ENCODE measurements at places on chromosomes 7 and 10.
A peak's percentile ranks its signal among the peaks of the same experiment; 100 is the strongest.

GRCh38 chr10:129385600-129385999 lies 81.4 kb upstream of the MGMT start:
- H3K27ac ChIP-seq: no peak overlapping the region
- no peaks in the 10 kb centered on the region for H3K27me3 ChIP-seq
- no peak for DNase-seq
- H3K4me3 ChIP-seq: no peak overlapping the region
- H3K36me3 ChIP-seq: no peaks in the 10 kb centered on the region
- H3K4me1 ChIP-seq: no peaks in the 10 kb centered on the region

DNA sequence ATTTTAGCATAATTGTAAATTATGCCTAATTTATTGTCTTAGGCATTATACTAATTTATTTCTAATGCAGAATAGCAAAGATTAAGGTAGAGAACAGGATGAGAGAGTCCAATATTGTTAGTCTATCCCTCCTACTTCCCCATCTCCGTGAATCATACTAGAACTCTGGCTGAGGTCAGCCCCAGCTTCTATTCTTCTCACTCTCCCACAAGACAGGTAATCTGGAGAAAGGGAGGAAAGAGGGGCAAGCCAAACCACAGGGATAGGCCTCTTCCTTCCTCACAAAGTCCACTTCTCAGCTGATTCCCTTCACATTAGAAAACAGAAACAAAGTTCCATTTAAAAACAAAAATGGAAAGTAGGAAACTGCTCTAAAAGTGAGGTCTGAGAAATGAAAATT lies 117.5 kb upstream of the LAMB4 start:
- no peak for DNase-seq
- H3K4me3 ChIP-seq: no peak overlapping the region
- H3K36me3 ChIP-seq: no peaks in the 10 kb centered on the region
- H3K27me3 ChIP-seq: no peaks in the 10 kb centered on the region

- no peaks in the 10 kb centered on the region for H3K4me1 ChIP-seq
- no peak overlapping the region for H3K4me3 ChIP-seq
Observed at GRCh38 chr10:43471146-43471545, 34.2 kb downstream of the ZNF487 start.

DNA sequence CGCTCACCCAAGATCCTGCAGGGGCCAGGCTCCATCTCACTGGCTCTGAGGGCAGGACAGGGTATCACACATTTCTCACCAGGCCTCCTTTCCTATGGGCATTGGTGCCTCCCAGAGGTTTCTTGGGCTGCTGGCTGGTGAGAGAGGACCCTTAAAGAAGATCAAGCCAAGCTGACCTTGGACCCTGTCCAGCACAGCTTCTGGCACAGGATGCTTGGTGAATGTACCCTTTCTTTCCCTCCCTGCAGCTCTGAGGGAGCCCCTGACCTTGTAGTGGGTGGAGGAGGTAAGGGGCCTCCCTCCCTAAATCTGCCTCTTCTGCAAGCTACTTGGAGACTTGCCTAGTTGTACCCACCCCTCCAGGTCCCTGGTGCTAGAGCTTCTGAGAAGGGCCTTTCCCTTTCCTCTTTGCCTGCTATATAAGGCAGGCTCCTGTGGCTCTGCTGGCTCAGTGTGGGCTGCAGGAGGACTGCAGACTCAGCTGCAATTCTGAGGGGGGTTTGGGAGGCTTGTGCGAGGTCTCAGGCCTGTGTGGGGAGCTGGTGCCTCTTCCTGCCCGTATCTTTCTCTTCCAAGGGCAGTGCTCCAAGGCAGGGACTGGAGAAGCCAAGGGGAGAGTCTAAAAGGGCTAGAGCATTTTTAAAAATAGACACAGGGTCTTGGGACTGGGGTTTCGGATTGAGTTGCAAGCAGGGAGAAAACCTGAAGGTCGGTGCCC lies 11.7 kb upstream of the TRIM8 start:
- H3K27ac ChIP-seq: no peak overlapping the region
- peak; percentile 42 for DNase-seq
- H3K27me3 ChIP-seq: no peaks in the 10 kb centered on the region
- no peaks in the 10 kb centered on the region for H3K36me3 ChIP-seq

- H3K27me3 ChIP-seq: no peaks in the 10 kb centered on the region
- no peak overlapping the region for H3K4me3 ChIP-seq
- no peaks in the 10 kb centered on the region for H3K36me3 ChIP-seq
- H3K27ac ChIP-seq: no peak overlapping the region
- DNase-seq: no peak
- no peaks in the 10 kb centered on the region for H3K4me1 ChIP-seq
Observed at GRCh38 chr10:52346394-52347326, 32.6 kb downstream of the DKK1 start.

DNA sequence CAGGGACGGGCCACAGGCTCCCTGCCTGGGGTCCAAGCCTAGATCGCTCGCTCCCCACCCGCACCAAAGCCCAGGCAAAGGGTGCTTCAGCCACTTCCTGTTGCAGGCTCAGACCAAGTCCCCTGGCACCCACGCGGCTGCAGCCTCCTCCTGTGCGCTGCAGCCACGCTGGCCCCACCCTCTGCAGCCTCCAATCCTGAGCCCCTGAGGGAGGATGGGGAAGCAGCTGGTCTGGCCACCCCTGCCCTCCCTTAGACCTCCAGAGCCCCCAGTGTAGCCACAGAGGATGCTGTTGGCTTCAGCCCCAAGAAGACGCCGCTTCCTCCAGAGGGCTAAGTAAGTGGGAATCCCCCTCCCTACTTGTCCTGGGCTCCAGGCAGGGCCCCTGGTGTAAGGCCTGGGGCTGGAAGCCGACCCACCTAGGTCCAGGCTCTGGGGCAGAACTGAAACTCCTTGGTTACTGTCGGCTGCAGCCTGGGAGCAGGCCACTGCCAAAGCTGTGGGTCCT lies 9.4 kb downstream of the LIMK1 start:
- peak overlapping the region; percentile 54 for H3K4me3 ChIP-seq
- DNase-seq: no peak
- no peaks in the 10 kb centered on the region for H3K27me3 ChIP-seq
- H3K27ac ChIP-seq: peak overlapping the region; percentile 82

DNA sequence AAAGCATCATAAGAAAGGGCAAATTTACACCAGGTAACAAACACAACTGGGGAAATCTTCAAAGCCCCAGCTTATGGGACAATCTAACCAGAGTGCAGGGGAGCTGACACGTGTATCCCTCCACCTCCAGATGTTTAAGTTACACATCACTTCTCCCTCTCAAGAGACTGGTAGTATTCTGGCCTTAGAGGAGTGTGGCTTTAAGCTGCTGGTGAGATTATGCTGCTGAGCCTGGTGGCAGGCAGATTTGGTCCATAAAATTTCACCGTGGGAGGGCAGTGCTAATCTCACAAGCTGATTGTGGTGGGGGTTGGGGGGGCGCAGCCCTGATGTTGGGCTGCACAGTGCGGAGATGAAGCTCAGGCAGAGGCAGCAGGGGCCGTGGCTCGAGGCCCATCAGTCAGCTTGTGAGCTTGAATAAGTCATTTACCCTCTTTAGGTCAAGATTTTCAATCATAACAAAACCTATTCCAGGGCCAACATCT lies 431.0 kb upstream of the GALNT17 start:
- H3K4me1 ChIP-seq: no peaks in the 10 kb centered on the region
- H3K36me3 ChIP-seq: no peaks in the 10 kb centered on the region
- no peak overlapping the region for H3K27ac ChIP-seq
- DNase-seq: no peak
- H3K4me3 ChIP-seq: no peak overlapping the region

DNA sequence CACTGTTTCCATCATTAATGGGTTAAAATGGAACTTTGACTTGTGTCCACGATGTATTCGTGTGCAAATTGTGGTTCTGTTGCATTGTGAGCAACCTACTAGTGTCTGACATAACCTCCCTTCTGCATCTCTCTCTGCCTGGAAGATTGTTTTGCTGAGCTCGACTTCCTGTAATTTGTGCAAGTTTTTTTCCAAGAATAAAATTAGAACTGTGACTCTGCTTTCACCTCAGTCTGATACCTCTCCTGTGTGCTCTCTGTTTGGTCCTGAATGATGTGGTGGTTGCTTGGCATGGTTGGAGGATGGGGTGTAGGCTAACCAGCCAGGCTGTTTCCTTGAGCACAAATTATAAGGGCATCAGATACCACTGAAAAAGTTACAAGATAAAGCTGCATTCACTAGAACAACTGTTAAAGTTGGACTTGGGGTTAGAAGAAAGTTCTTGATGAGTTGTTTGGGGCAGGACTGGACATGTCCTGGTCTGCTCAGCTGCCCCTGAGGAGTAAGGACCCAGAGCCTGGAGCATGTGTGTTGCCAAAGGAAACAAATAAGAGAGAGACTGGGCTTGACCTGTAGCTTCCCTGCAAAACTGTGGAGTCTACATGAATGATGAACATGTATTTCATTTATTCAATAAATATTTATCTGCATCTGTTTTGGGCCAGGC lies 1.9 kb upstream of the VOPP1 start:
- H3K36me3 ChIP-seq: no peaks in the 10 kb centered on the region
- peak overlapping the region; percentile 10 for H3K4me3 ChIP-seq
- H3K27ac ChIP-seq: no peak overlapping the region
- DNase-seq: peak; percentile 56

GRCh38 chr7:20991544-20991943 lies 204.9 kb upstream of the SP8 start:
- no peaks in the 10 kb centered on the region for H3K27me3 ChIP-seq
- no peak overlapping the region for H3K27ac ChIP-seq
- DNase-seq: no peak
- H3K36me3 ChIP-seq: no peaks in the 10 kb centered on the region
- no peaks in the 10 kb centered on the region for H3K4me1 ChIP-seq

DNA sequence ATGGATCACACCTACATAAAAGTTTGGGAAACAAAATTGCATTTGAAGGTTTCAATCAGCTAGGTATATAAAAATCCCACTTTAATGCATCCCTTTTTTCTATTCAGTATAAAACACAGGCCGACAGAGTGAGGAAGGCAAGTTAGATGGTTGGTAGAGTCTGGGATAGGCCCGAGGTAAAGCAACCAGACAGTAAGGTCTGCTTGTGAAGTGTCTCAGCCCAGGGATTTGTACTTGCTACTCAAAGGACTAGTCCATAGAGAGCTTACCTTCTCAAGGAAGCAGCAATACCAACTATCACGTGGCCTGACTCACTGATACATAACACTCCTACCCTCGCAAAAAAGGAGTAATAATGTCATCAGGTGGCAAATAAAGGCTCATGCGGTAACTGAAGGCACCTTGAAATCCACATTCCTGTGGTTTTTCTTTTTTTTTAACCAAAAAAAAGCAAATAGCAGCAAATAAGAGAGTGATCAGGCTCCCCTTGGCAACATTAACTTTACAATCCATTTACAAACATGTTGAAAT lies 56.2 kb upstream of the ATP6V0A4 start:
- DNase-seq: no peak
- no peaks in the 10 kb centered on the region for H3K27me3 ChIP-seq
- H3K36me3 ChIP-seq: no peaks in the 10 kb centered on the region
- no peak overlapping the region for H3K4me3 ChIP-seq

- H3K27ac ChIP-seq: no peak overlapping the region
- H3K27me3 ChIP-seq: no peaks in the 10 kb centered on the region
- H3K36me3 ChIP-seq: no peaks in the 10 kb centered on the region
- H3K4me3 ChIP-seq: no peak overlapping the region
- H3K4me1 ChIP-seq: no peaks in the 10 kb centered on the region
Observed at GRCh38 chr10:24255115-24255880, 46.4 kb downstream of the KIAA1217 start.

DNA sequence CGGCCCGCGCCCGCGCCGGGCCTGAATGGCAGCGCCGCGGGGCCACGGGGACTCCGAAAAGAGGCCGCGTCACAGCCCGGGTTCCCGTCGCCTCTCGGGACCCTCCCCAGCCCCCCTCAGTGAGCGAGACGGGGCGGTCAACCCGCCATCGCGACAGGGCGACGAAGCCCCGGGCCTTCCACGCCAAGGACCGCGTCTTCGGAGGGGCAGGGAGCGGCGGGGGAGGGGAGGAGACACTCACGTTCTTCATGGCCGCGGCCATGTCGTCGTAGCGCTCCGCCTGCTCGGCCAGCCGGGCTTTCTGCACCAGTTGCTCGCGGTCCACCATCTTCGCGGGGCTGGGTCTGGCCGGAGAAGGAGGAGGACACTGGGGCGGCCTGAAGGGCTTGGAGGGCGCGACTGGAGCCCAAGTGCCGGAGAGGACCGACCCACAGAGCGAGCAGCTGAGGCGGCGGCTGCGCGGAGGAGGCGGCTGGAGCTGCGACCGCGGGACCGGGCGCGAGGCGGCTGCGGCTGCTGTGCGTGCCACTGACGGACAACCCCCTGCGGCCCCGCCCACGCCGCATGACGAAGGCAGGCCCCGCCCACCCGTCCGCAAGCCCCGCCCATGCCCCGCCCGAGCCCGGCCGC lies at the start of gene YWHAG:
YWHAG (minus strand) TSS at position 511 of the 630 bp plus-strand sequence; CDS start at position 328, 183 bp downstream.
- H3K4me3 ChIP-seq: peak within 1 kb of the TSS; percentile 71
- peak; percentile 79 for DNase-seq
- no peaks in the 10 kb centered on the region for H3K27me3 ChIP-seq
- H3K27ac ChIP-seq: peak within 1 kb of the TSS; percentile 88
- peaks cover 35% of the 10 kb centered on the region for H3K4me1 ChIP-seq

GRCh38 chr7:100465702-100466311 lies 1.7 kb upstream of the SPACDR start:
- no peaks in the 10 kb centered on the region for H3K27me3 ChIP-seq
- H3K27ac ChIP-seq: no peak overlapping the region
- H3K4me1 ChIP-seq: peaks cover 7% of the 10 kb centered on the region
- no peak overlapping the region for H3K4me3 ChIP-seq

GRCh38 chr10:13972609-13973008 lies 358.1 kb downstream of the FRMD4A start:
- H3K4me3 ChIP-seq: no peak overlapping the region
- no peaks in the 10 kb centered on the region for H3K27me3 ChIP-seq
- no peak overlapping the region for H3K27ac ChIP-seq
- no peaks in the 10 kb centered on the region for H3K36me3 ChIP-seq

DNA sequence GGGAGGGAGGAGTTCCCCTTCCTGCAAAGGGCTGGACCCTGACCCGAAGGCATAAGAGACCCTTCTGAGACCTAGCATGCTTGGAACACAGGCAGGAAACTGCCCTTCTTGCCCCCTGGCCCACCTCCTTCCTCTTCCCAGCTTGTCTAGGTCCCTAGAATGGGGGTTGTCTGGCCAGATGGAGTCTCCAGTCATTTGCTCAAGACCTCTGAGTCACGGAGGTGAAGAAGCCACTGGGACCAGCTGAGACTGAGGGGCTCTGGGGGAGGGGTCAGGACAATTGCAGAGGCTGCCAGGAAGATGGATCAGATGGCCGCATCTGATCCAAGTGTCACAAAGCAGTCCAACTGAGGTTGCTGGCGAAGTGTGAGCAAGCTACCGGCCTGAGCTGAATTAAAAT lies 46.2 kb downstream of the COL13A1 start:
- H3K4me3 ChIP-seq: no peak overlapping the region
- H3K27me3 ChIP-seq: peaks cover 4% of the 10 kb centered on the region
- H3K4me1 ChIP-seq: no peaks in the 10 kb centered on the region
- no peak overlapping the region for H3K27ac ChIP-seq
- no peak for DNase-seq
- no peaks in the 10 kb centered on the region for H3K36me3 ChIP-seq
